ENCODE measurements at places on chromosomes 7 and 10.

DNA sequence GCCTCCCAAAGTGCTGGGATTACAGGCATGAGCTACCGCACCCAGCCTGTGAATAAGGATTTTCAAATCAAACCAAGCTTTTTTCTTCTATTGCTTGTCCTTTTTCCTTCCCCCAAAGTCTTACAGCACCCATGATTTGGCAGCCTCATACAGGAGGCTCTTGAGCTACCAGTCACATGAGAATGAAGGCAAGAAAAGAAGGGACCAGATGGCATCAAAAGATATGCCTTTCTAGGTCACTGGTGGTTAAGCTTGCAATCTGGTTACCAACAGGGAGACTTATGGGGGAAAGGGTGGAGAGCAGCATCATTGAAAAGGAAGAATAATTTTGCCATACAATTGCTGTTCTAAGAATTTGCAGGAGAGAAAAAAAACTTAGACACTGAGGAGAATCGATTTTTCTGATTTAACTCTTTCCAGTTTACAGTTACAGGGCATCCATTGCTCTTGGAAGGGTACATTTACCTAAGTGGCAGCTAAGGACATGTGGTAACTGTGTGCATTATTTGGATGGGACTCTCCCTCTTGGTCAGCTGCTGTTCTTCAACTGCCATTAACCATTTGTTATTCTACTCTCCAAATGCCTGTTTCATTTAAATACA, 29.5 kb downstream of the SMNDC1 start:
- DNase-seq, result no peak

DNA sequence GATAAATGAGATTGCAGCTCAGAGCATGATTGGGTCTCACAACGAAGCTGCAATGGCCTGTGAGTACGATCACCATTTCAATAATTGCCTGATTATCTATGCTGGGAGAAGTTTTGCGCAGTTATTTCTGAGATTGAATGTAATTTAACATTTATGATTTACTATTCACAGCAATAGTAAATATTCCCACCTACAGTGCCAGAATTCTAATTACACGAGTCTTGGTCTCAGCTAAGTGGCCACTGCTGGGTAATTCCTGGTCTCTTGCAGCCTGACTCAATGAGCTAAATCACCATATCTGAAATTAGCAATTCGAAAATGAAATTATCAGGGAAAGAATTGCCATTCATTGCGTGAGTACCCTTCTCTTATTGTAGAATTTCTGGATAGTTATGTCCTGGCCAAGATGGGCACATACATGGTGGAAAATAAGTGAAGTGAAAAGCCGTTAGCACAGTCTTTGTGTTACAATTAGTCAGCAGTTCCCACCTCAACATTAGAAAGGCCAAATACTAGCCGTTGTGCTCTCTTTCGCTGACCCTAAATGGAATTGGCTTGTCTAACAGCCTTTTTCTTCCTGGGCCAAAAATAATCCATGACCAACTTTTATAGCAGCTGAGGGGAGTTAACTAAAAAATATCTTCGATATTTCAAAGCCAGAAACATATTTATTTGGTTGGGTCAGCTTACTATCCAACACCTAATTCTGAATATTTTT, 681.0 kb upstream of the C7orf33 start:
- no peak for DNase-seq

- peak; percentile 71 for DNase-seq
These were observed 29.0 kb upstream of the GNA12 start for GRCh38 chr7:2873146-2873545.

GRCh38 chr7:137078781-137079180, 210.3 kb downstream of the CHRM2 start:
- no peak for DNase-seq

DNA sequence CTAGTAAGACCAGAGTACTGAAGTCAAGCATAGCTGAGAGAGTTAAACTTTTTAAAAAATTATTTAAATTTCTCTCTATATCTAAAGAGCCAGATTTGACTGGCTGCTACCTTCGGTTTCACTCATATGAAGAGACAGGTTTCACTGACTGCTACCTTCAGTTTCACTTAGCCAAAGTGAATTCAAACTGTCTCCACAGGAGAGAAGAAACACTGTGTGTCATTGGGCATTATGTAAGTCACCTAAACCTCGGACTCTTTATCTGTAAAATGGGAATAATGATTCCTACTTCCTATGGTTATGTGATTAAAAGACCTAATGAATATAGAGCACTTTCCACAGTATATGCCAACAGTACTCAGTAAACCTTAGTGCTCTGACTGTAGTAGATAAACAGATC, 41.6 kb upstream of the MET start:
- no peak for DNase-seq

DNA sequence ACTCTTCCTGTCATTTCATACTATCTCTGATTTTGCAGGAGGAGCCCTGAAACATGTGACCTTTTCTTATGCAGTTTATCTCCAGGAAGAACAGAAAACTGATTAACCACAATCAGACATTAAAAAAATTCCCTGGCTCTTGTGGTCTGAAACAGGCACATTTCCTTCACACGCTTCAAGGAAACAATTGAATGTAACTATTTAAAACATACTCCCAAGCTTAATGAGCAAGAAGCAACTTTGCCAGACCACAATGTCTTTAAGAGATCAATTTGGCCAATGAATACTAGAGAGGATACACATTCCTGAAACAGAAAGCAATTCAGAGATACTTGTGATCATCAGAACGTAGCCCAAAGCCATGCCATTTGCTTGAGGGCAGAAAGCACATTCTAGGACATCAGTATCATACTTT, 65.8 kb downstream of the PIP4K2A start:
- no peak for DNase-seq

DNA sequence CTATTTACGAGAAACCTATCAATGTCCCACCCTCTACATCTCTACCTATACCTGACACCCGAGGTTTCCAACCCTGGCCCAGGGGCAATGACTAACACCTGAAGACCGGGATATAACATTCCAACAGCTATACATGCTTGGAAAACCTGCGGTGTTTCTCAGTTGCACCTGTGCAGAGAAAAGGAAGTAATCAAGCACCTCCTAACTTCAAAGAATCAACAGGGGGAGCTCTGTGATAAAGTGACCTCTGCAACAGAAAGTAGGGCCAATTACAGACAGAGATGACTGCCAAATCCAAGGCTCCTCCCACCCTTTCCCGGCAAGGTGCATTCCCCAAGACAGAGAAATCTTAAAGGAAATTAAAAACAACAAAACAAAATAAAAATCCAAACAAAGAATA, 41.3 kb downstream of the CCDC6 start:
- DNase-seq, result no peak

- DNase-seq, result no peak
These were observed 16.9 kb downstream of the TSPAN15 start for GRCh38 chr10:69467928-69468750.

- no peak for DNase-seq
These were observed 13.4 kb downstream of the CTBP2 start for GRCh38 chr10:125146791-125147579.

GRCh38 chr7:101165958-101166647, 734 bp upstream of the VGF start:
- no peak for DNase-seq

GRCh38 chr10:60934215-60935175, 9.5 kb downstream of the RHOBTB1 start:
- no peak for DNase-seq

DNA sequence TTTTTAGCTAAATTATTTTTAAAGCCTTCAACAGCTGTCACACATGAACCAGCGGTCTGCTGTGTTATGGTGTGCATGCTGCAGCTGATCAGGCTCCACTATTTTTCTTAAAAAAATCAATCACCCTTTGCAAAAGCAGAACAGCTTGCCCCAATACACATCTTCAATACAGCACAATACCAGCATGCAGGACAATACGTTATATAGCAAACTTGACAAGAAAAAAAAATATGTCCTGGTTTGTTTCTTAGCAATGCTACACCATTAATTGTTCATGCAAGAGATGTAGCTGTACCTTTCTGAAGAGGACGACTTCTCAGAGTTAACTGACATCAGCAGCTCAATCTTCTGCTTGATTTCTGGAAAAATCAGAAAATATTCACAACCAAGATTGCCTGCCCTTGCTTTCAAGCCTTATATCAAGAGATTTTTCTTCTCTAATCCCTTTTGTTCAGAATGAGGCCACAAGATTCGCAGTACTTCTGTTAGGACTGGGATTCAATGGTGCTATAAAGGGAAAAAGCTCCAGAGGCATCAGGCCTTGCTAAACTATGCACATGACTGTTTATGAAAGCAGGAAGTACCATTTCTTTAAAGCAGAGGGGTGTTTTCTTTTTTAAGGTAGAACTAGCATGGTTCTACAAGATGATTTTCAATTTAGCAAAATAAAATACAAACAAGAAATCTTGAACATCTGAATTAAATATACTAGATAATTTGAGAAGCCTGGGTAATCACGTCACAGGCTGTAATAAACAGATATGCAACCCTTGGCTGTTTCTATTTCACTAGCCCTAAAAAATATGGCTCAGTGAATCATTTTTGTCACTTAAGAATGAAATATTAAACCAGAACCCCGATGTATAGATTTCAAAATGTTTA, 120.0 kb downstream of the SRPK2 start:
- peak; percentile 11 for DNase-seq

- DNase-seq, result no peak
These were observed at the start of gene CABCOCO1 for GRCh38 chr10:61662794-61663259. Gene CABCOCO1, plus strand, starts transcription at chr10:61662929. Its CDS starts 44 bp downstream, at chr10:61662973.

DNA sequence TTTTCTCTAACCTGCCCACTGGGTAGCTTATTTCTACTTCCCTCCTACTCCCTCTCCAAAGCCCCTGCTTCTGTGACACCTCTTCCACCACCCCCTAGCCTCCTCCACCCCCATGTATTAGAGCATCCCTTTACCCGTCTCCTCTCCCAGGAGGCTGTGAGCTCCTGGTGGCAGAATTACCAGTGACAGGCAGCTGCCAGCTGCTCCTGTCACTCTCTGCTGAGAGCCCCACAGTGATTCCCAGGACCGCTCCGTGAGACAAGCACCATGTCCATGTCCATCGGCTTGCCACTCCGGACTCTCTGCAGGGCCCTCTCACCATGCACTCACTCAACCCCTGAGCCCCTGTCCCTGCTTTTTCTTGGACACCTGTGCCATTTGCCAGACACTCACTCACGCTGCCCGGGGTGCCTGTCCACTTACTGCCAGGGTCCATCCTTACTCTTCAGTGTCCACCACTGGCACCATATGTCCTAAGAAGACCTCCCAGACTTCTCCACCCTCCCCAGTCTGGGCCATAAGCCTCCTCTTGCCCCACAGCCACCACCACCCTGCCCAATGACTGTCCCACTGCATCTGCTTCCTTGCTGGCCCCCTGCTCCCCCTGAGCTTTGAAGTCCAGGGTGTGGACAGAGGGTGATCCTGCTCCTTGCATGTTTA, 9.8 kb downstream of the WDFY4 start:
- no peak for DNase-seq

DNA sequence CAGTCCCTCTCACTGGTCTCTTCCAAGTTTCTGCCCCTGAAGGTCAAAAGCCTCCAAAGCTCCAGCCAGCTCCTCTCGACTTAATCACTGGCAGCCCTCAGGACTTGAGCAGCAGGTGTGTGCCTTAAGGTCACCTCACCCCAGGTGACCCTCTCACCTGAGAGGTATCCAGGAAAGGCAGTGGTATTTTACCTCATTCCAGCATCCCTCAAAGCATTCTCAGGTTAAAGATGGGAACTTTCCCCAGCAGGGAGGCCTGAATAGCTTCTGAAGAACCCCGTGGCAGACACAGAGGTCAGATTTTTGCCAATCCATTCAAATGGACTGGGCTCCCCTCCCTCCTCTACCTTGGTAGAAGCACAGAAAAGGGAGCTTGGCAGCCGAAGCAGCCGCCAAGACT, 148.2 kb downstream of the GFRA1 start:
- DNase-seq, result no peak

DNA sequence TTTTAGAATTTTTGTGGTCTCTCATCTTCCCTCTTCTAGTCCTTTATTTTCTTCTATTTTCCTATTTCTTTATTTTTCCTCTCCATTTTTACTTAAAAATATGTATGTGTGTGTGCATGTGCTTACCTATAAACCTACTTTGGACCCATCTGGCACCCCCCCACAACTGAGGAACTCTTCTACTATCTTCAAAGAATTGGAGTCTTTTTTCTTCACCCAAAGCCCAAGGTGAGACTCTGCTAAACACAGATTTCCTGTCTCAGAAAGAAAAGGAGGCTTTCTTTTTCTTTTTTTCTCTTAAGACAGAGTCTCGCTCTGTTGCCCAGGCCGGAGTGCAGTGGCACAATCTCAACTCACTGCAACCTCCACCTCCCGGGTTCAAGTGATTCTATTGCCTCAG, 24.2 kb downstream of the PRTFDC1 start:
- DNase-seq, result no peak

DNA sequence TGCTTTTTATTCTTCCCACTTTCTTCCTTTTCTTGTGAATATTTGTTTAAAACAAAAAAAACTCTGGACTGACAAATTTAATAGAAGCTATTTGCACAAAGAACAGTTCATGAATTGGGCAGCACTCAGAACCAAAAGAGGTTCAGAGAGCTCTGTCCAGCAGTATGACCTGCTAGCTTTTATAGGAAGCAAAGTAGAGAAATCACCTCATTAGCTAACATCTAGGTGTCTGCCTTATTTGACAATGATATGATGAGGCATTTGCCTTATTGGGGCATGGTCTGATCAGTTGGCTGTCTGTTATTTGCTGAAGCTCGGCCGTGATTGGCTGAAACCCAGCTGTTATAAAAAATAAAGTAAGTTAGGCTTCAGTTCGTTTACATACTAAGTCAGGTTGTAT, 819 bp upstream of the TRIM4 start:
- no peak for DNase-seq

DNA sequence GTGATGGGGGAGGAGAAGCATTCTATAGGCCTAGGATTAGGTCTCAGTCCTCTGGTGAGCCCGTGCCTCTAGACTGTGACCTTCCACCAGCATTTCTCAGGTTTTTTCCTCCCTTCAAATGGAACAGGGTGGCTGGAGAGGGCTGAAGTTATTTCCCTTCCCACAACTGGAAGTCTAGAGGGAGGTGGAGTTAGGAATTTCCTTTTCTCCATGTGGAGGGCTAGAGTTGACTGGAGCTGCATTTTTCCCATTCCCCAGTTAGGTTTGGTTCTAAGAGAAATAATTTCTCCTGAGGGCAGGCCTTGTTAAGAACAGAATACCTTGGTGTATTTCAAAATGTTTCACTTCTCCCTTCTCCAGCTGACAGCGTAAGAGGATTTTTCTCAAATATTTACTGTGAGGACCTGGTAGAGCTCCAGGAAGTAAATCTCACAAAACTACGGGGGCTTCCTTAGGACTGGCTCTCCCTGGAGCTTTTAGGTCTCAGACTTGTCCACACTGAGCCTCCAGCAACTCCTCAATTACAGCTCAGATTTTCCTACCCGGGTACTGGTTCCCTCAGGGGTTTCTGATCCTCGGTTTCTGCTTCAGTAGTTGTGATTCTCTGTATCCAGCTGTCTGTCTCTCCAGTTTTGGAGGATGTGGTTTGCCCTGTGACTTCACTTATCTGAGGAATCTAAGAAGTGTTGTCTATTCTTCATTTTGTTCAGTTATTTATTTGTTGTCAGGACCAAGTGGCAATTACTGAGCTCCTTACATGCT, 6.0 kb upstream of the REEP3 start:
- DNase-seq, result no peak

- DNase-seq, result no peak
These were observed 69.6 kb downstream of the NT5C2 start for GRCh38 chr10:103123282-103124024.
